ENCODE measurements at places on chromosomes 12 and 14.

GRCh38 chr14:101234244-101234937 is 326.9 kb upstream of the DIO3 start:
- DNase-seq: no peak

GRCh38 chr12:80262771-80263170 is 163.4 kb downstream of the OTOGL start:
- DNase-seq: no peak

DNA sequence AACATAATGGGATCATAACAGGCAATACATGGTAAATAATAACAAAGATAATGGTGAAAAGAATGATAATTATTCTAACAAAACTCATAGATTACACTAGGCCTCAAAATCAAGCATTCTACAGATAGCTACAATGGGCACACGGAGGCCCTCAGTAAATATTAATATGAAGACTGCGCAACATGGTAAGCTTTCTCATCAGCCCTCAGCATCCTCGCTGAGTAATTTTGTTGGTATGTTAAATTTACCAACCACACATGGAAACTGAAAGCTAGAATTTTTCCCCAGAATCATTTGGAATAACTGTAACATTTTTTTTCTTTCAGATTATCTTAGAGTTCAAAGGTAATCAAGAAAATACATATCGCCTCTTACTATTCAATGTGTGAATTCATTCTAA is 74.2 kb upstream of the PYGL start:
- peak; percentile 63 for DNase-seq

GRCh38 chr12:43162138-43162537 is 389.9 kb downstream of the ADAMTS20 start:
- DNase-seq: no peak

- DNase-seq: peak; percentile 48
These were observed 13.9 kb downstream of the EVL start for GRCh38 chr14:100078997-100079725.

DNA sequence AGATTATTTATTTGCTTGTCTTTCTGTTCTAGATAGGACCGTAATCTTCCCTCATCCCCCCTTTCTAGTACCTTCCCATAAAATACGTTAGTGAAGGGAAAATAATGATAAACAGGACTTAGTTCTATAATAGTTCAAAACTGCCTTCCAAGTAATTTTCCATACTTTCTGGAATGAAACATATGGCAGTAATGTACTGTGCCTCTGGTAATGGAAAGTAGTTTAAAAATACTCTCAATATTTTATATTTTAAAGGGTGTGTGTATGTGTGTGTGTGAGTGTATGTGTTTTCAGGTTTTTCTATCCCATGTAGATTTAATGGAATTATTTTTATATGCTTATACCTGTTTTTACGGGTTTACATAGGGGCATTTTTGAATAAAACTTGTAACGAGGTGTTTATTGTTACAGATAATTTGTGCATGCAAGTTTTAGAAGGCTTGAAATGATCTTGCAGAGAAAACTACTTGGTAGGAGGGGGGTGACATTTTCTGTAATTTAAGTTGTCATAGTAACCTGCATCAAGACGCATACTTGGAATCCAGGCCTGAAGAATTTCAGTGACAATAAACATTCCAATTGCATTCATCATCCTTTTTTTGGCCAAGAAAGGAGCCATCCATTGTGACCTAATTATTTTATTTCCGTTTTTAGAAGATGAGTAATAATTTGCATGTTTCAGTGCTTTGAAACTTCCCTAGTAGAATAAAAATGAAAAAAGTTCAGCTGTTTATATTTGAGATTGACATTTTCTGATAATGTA is 38.9 kb downstream of the RASSF8 start:
- peak; percentile 97 for DNase-seq

- peak; percentile 29 for DNase-seq
These were observed 790 bp downstream of the GTF2A1 start for GRCh38 chr14:81219759-81220579.

Data from M059J (cell line).